ENCODE measurements at places on chromosomes 3 and 15.

DNA sequence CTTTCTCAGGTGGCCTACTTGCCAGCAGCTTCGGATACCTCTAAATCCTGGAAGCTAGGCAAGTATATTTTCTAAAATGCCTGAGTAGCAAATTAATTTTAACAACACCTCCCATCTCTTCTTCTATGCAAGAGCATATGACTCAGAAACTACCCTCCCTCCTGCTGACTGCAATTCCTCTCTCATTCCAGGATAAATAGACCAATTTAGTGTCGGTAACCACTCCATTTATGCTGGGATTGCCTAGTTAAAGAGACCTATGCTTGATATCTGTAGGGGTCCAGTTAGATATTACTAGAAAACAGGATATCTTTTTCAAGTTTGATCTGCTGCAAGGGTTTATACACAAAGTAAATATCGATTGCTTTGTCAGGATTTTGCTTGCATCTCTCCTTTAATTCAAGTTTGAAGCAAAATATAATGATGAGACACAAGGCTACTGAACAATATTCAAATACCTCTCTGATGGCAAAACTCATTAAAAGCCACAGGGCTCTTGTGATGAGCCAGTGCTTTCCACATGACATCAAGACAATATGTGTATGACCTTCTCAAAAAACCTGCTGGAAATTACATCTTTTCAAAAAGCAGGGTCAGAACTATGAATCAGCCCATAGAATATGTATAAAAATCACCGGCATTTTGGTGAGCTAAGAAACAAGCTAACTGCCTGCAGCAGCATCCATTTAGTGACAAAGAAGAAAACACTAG, 491.6 kb upstream of the NECTIN3 start:
- DNase-seq = peak; percentile 81

- DNase-seq = no peak
Measured at GRCh38 chr3:188824566-188824965, 347.2 kb upstream of the TPRG1 start.

DNA sequence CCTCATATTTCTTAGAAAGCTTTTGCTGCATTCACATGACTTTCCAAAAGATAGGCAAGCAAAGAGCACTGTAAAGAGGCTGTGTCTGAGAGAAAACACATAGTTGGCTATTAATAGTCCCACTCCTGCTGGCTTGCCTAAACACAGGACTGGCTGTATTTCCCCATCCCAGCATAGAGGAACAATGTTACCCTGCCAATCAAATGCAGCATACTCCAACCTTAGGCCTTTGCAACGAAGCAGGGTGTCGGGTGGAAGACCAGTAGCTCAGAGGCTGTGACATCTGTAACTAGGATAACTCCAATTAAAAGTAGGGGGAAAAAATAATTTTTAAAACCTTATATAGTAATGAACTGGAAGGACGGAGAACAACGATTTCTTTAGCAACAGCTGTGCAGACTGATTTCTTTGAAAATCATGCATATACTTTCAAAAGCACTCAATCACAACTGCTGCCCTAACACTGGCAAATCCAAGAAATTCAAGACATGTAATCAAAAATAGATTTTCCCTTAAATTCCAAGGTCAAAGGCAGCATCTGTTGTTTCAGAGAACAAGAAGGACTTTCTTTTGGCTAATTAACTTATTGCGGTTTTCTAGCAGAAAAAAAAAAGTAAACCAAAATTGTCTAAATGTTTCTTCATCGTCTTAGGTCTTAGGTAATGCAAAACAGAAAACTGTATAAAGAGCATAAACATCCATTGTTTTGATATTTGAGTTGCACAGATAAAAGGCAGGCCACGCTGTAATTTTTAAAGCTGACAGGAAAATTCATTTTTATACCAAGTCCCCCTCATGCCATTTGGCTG, 139.3 kb downstream of the TNIK start:
- peak; percentile 48 for DNase-seq

GRCh38 chr3:51970606-51971300, 3.1 kb downstream of the ABHD14B start:
- DNase-seq = no peak

- DNase-seq = no peak
Measured at GRCh38 chr3:18527691-18528090, 102.6 kb upstream of the SATB1 start.

- no peak for DNase-seq
Measured at GRCh38 chr15:20368974-20369373, 172.6 kb downstream of the GOLGA6L6 start.

DNA sequence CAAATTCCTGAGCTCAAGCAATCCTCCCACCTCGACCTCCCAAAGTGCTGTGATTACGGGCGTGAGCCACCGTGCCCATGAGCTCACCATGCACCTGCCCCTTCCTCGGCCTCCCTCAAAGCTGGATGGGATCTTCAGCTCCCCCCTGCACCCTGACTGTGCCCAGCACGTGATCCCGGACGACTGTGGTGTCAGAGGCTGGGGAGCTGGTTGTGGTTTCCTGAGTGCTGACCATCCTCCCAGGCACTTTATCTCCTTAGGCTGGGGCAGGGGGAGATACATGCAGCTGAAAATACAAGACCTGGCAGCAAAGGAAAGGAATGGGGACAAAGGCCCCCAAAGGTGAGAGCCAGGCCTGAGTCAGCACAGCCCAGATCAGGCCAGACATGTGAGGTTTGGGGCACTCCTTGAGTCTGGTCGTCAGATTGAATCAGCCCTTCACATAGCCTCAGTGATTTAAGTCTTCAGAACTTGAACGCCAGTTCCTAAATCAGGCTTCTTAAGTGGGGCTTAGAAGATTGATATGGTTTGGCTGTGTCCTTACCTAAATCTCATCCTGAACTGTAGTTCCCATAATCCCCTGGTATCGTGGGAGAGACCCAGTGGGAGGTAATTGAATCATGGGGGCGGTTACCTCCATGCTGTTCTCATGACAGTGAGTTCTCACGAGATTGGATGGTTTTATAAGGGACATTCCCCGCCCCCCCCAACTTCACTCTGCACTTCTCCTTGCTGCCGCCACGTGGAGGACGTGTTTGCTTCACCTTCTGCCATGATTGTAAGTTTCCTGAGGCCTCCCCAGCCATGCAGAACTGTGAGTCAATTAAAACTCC, 35.8 kb downstream of the PRKCD start:
- DNase-seq = peak; percentile 57

GRCh38 chr3:79515072-79515471, 252.7 kb downstream of the ROBO1 start:
- peak; percentile 2 for DNase-seq

GRCh38 chr3:59056706-59057105, 6.9 kb upstream of the CFAP20DC start:
- DNase-seq = peak; percentile 44

Data from EH (cell line).